Adrenal gland (tissue), 19 donors: ENCODE measurements at places on chromosomes 6 and 20. TPM values are rescaled to one million over a fixed set of nuclear protein-coding genes. Genes with fewer than 3 reads are reported as not detected.

DNA sequence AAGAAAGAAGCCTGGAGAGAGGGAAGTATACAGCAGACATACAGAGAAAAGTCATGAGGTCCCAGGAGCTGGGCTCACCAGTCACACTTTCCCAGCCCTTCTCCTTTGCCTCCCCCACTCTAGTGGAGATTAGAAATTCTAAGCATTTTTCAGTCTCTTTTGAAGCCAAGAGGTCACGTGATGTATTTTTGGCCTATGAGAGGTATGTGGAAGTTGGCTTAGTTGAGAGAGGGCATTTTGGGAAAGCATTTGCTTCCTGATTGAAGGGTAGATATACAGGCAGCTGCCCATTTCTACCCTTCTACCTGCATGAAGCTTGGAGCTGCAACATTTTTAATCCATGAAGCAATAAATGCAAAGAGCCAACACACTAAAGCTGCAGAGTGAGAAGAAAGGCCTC is 106.0 kb upstream of the TNFAIP3 start:
- H3K27me3 ChIP-seq = no peaks in the 10 kb centered on the region
- DNase-seq = no peak
- no peak overlapping the region for H3K4me3 ChIP-seq
- no peak overlapping the region for H3K27ac ChIP-seq
- H3K4me1 ChIP-seq = no peaks in the 10 kb centered on the region

The MMP24 gene
- 1.4 TPM for total RNA-seq

The NECAB3 gene
- total RNA-seq = 144 TPM

DNA sequence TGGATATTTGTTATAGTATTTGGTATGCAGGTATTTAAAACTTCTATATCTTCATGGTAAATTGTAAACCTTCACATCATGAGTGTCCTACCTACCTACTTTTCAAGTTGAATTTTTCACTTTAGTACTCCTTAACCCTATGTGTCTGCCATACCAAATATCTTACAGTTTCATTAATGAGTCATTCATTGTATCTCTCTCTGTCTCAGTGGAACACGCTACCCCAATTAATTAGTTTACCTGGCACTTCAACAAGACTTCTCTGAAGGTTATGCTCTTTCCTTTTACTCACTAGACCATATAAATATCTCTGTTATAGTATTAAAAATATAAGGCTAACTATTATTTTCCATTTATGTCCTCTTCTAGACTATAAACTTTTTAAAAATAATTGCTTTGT is 123.9 kb upstream of the GJE1 start:
- H3K4me1 ChIP-seq = no peaks in the 10 kb centered on the region
- H3K4me3 ChIP-seq = no peak overlapping the region
- no peaks in the 10 kb centered on the region for H3K27me3 ChIP-seq
- H3K36me3 ChIP-seq = no peaks in the 10 kb centered on the region
- DNase-seq = no peak
- no peak overlapping the region for H3K27ac ChIP-seq

DNA sequence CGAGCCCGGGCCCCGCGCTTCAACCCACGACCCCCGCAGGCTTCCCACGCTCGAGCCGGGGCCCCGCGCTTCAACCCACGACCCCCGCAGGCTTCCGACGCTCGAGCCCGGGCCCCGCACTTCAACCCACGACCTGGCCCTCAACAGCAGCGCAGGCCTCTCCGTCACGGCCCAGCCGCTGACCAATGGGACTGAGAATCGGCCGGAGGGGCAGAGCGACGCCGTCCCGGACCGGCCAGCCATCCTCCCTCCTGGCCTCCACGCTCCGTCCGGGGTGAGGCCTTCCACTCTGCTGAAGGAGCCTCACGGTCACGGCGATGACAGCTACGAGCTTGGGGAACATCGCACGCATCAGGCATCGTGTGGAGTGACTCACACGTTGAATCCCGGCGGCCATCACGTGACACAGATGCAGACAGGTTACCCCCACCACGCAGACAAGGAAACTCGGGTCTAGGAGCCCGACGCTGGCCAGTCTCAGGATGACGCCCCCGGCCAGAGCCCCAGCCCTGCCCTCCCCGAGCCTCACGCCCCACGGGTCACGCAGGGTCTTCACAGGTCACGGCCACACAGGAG is 6.1 kb downstream of the KCNQ2 start:
- no peak overlapping the region for H3K27ac ChIP-seq
- no peaks in the 10 kb centered on the region for H3K36me3 ChIP-seq
- no peaks in the 10 kb centered on the region for H3K4me1 ChIP-seq

GRCh38 chr20:9794831-9795230 is 44.0 kb downstream of the PAK5 start:
- no peak overlapping the region for H3K27ac ChIP-seq
- DNase-seq = no peak
- no peaks in the 10 kb centered on the region for H3K4me1 ChIP-seq
- no peak overlapping the region for H3K4me3 ChIP-seq

DNA sequence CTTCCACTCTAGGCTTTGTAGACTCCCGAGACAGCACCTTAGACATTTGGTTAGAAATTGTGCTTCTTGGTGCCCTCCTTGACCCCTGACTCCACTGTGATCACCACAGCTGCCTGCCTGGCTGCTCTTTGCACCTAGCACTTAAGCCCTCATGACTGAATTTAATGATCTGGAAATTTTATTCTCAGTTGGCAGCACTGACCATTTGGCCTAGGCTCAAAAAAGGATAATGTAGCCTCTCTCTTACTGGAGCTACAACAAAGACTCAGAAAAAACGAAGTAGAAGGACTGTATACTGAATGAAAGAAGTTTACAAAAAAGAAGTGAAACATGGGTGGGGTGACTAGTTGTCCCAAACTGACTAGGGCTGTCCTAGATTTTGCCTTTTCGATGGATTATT is 11.3 kb upstream of the ABRACL start:
- no peak overlapping the region for H3K27ac ChIP-seq
- peaks cover 4% of the 10 kb centered on the region for H3K27me3 ChIP-seq
- DNase-seq = no peak
- peaks cover 5% of the 10 kb centered on the region for H3K4me1 ChIP-seq
- H3K4me3 ChIP-seq = no peak overlapping the region
